ENCODE measurements at places on chromosomes 3 and 15.

DNA sequence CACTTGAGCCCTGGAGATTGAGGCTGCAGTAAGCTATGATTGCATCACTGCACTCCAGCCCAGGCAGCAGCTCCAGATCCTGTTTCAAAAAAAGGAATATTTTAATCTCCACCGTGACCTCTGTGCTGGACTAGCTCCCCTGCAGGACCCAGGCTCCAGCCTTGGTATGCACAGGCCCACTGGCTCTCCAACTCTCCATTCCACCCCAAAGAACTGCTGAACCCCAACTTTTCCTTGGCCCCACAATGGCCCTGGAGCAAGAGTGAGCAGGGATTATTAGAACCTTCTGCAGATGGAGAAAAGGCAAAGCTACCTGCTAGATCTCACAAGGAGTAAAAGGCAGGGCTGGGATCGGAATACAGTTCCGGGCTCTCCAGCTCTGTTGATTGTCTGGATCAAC, 32.8 kb upstream of the SFMBT1 start:
- DNase-seq: no peak

GRCh38 chr3:85164436-85164835, 205.6 kb downstream of the CADM2 start:
- DNase-seq: no peak

DNA sequence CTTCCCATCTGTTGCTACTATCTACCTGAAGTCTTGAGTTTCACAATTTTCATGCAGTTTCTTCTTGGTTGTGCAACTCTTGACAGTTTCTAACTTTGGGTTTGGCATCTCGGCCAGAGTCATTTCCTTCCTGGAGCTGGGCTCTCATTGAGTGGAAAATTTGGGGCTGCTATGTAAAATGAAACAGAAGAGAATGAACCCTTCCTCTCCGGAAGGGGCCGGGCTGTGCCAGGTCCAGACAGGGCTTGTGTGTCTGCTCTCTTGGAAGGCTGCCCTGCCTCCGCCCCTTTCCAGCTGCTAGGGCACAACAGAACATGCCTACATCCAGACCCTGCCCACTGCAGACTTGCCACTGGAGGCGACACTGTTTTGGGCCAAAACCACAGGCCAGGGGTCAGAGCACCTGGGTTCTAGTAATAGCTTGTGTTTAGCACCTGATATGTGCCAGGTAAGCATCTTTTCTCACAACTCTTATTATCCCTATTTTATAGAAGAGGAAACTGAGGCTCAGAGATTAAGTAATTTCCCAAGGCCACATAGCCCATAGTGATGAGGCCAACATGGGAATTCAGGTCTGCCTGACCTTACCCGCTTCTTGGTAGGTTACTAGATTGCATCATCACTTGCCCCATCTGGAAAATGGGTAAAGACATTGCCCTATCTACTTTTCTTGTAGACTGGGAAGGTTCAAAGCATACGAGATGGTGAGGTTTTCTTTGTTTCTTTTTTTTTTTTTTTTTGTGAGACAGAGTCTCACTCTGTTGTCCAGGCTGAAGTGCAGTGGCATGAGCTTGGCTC, 25.0 kb downstream of the IRAK2 start:
- DNase-seq: peak; percentile 95

DNA sequence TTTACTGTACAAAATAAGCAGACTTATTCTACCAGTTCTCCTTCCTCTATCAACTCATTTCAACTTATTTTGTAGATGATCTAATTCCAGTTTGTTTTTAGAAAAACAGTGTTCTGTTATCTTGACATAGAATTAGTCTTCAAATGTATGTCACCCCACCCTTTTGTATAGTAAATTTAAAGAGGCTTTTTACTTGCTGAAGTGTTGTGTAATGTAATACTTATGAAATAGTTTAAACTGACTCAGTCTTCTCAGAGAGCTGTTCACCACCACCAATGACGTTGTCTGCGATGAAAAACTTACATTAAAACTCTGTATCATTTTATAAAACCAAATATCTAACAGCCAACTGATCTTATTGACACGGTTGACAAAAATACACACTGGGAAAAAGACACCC, 82.9 kb downstream of the RAP2B start:
- DNase-seq: no peak

DNA sequence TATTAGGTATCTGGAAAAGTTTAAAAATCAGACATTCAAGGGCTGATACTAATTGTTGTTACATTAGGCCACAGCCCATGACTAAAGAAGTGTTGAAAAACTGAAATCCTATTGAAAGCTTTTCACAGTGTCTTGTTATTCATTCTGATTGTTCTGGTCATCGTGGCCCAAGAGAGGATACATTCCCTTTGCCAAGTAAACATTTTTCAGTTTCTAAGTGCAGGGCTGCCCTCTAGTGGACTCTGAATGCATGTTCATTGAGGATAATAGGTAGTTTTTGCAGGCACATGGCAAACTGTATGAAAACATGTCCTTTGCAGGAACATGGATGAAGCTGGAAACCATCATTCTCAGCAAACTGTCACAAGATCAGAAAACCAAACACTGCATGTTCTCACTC, 181.1 kb downstream of the MYRIP start:
- DNase-seq: no peak

GRCh38 chr3:148937467-148938255, 53.7 kb upstream of the GYG1 start:
- no peak for DNase-seq

DNA sequence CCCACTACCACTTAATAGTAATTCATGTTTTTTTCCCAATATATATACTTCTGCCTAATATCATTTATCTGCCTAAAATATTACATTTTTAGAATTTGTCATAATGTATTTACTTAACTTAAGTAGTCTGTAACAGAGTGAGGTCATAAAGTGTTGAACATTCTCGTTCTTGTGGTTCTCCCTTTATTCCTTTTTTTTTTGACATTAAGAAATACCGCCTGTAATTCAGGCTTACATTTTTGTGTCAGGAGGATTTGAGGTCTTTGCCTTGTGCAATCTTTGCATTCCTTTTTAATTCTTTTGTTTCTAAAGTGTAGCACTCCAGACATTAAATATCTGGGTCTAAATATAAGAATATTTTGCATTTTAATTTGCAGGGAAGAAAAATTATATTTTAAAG, 315.4 kb downstream of the PTPRG start:
- DNase-seq: no peak

GRCh38 chr3:169550284-169550683, 113.2 kb downstream of the MECOM start:
- no peak for DNase-seq

DNA sequence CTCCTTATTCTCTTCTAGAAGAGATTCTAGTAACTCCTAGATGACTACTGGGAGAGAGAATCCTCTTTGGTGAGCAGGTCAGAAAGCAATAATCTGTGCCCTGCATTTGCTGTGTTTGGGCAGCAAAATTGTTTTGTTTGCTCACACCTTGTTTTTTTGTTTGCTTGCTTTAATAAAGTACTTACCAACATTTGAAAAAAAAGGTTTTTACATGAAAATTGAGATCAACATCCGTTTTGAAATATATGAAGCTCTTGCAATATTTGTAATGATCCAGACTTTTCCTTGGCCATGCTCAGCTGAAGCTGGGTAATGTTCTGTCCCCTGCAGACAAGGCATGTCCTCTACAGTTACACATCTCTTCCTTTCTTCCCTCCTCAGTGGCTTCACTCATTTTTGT, 62.2 kb downstream of the DIPK2A start:
- DNase-seq: no peak

- peak; percentile 72 for DNase-seq
Observed at GRCh38 chr3:30693470-30694120, 87.2 kb downstream of the TGFBR2 start.

GRCh38 chr15:28109626-28110455, 10.7 kb upstream of the OCA2 start:
- DNase-seq: peak; percentile 47

- DNase-seq: no peak
Observed at GRCh38 chr3:82281205-82281604, 519.8 kb upstream of the GBE1 start.

DNA sequence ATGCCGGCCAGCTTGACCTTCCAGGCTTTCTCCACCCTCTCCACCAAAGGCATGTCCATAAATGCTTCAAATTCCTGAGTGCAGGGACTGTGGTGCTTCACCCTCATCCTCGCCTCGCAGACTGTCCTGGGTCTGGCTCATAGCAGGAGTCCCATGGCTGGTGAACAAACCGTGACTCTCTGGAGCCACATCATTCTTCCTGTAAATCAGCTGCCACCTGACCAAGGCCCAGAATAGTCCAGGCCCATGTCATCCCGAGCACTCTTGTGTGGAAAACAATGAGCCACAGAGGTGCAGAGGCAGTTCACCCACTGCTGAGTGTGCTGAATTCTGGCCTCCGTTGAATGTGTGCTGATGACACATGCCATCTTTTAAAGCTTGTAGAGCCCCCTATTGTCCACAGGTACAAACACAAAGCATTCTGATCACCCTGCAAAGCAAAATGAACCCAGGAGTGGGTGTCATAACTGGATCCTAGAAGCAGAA, 68.6 kb downstream of the ABHD5 start:
- no peak for DNase-seq

- DNase-seq: no peak
Observed at GRCh38 chr3:11335056-11335608, 62.9 kb downstream of the ATG7 start.

DNA sequence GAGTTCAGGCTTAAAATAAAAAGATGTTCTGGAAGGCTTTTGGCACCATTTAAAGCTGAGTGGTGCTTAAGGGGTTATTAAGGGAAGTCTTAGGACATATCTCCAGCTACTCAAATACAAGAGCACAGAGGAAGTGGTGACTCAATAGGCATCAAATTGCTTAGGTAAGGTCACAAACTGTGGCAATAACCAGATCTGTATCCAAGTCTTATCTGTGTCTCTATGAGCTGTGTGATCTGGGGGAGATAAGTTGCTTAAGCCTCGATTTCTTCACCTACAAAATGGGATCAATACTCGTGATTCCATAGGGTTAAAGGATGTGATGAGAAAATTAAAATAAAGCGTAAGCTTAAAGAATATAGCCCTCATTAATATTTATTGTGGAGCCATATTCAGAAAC, 7.6 kb downstream of the HDC start:
- no peak for DNase-seq

DNA sequence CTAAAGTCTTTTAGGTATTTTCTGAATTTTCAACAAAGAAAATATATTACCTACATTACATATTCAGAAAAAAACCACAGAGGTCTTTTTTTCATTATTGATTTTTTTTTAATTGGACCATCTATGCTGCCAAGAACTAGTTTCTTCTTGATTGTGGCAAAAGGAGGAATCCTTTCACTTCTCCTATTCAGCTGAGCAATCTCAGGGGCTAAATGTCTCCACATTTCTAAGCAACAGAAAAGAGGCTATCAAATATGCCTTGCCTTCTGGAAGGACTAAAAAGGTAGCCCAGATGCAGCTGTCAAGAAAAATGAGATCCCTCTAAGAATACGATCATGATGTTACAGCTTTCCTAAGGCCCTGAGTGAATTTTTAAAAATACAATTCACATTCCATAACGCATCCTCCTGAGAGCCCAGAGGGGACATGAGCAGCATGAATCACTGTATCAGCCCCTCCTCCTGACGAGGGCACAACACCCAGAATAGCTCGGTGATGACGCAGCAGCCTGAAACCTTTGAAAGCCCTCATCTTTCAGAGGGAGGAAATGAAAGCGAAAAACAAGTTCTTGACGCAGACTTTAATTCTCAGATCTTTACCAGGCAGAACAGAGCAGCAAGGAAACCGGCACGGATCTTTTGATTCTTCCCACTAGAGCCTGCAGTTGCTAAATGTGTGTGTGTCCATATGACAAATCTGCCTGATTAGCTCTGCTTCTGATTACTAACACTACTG, 24.6 kb downstream of the RUBCN start:
- DNase-seq: peak; percentile 96

GRCh38 chr3:178155521-178155920, 380.7 kb upstream of the KCNMB2 start:
- no peak for DNase-seq

GRCh38 chr15:39555885-39556284, 25.0 kb upstream of the THBS1 start:
- no peak for DNase-seq

DNA sequence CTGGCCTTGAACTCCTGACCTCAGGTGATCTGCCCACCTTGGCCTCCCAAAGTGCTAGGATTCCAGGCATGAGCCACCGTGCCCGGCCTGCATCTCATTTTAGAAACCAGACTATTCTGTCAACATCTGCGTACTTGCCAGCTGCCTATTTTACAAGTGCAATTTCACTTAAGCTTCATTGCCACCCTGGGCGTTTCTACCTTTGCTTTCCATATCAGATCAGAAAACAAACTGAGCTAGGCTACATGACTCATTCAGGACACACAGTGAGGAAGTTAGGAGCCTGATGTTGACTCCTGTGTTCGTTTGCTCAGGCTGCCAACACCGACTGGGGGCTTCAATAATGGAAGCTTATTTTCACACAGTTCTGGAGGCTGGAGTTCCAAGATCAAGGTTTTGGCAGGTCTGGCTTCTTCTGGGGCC, 42.3 kb upstream of the KLHL25 start:
- no peak for DNase-seq

DNA sequence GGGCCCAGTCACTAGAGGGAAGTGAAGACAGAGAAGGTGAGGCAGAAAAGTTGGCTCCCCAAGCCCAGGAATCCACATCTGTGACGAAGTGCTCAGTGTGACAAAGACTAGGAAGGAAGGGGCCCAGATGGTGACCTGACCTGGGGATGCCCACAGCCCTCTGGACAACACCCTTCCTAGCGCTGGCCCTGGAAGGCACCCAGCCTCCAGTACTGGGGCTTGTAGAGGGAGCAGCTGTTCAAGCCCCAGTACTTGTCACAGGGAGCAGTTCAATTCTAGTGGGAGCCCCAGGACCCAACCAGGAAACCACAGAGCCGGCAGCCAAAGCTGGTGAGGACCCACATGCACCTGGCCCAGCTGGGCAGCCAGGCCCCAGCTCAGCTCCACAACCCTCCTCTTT, 190.8 kb downstream of the XXYLT1 start:
- no peak for DNase-seq

GRCh38 chr3:17094551-17094950, 209.8 kb downstream of the PLCL2 start:
- no peak for DNase-seq

- no peak for DNase-seq
Observed at GRCh38 chr3:122893754-122894668, 99.1 kb downstream of the SLC49A4 start.

- DNase-seq: no peak
Observed at GRCh38 chr3:33718595-33718907, 497 bp upstream of the CLASP2 start.

DNA sequence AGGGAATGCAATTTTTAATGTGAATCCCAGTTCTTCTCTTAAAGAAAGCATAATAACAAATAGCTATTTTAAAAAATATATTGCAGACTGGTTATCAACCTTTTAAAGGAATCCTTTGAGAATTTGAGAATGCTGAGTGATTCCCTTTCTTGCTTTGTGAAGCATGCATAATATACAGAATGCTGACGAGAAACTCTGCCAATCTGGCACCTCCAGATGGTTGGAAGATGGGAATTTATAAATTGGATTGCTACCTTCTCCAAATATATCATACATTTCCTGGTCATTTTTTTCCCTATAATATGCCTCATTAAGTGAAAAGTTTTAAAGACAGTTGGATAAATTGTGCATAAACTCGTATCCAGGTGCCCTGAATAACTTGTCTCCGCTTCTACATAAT, 333.9 kb upstream of the ARPP21 start:
- no peak for DNase-seq

GRCh38 chr15:69034352-69034751, 19.9 kb downstream of the NOX5 start:
- no peak for DNase-seq

- no peak for DNase-seq
Observed at GRCh38 chr3:72903004-72903403, 15.2 kb downstream of the GXYLT2 start.

GRCh38 chr15:94421706-94422105, 190.3 kb downstream of the MCTP2 start:
- DNase-seq: no peak
